ENCODE measurements at places on chromosomes 3 and 15. TPM values are rescaled to one million over a fixed set of nuclear protein-coding genes. Genes with fewer than 3 reads are reported as not detected.

Gene NR1I2
- 0.21 TPM for total RNA-seq

Gene SPINK8
- total RNA-seq: not detected

Gene CXCR6
- total RNA-seq: 0.26 TPM

Gene LRRK1
- total RNA-seq: 2.7 TPM

Gene SLC2A2
- not detected for total RNA-seq

Gene UMPS
- 11.0 TPM for total RNA-seq

Gene TGFBR2
- total RNA-seq: 182 TPM

Gene TUSC7
- total RNA-seq: not detected

Gene MASP1
- 179 TPM for total RNA-seq

Measured in heart right ventricle (tissue), 16 donors.